ENCODE measurements at places on chromosomes 2 and 18.
A peak's percentile ranks its signal among the peaks of the same experiment; 100 is the strongest.

- DNase-seq, result no peak
Observed at GRCh38 chr2:10356439-10356811, 53.7 kb downstream of the HPCAL1 start.

GRCh38 chr2:108612153-108612513 lies 77.9 kb downstream of the LIMS1 start:
- no peak for DNase-seq

DNA sequence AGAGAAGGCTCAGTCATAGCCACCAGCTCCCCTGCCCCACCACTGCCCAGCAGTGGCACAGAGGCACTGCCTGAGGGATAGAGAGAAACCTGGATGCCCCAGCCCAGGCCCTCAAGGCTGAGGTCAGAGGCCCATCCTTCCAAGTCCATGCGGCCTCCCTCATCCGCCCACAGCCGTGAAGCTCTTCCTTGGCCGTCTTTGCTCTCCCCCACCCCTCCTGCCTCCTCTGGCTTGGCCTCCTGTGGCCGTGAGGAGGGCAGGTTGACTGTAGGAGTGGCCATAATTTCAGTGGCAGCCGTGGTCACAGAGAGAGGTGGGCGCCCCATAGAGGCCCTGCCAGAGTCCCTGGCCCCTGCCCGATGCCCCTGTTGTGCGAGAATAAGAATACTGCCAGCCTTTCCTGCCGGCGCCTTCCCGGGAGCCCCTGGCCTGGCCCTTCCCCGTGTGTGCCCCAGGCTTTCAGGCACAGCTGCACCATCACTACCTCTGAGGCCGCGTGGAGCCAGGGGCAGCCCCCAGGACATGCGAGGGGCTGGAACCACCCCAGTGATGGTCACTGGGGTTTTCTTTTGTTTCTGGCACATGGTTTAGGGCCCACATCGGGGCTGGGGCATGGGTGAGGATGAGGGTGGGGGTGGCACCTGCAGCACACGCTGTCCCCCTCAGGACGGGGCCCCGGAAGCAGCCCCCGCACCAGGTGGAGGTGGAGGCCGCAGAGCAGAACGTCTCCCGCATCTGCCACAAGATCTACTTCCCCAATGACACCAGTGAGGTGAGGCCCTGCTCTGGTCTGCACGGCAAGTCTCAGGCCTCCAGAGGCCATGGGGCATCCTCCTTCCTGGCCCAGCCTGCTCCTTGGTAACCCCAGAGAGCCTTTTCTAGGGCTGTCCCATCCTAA lies 13.1 kb upstream of the GPR17 start:
- DNase-seq, result no peak

GRCh38 chr18:5884375-5884774 lies 10.9 kb downstream of the TMEM200C start:
- no peak for DNase-seq

DNA sequence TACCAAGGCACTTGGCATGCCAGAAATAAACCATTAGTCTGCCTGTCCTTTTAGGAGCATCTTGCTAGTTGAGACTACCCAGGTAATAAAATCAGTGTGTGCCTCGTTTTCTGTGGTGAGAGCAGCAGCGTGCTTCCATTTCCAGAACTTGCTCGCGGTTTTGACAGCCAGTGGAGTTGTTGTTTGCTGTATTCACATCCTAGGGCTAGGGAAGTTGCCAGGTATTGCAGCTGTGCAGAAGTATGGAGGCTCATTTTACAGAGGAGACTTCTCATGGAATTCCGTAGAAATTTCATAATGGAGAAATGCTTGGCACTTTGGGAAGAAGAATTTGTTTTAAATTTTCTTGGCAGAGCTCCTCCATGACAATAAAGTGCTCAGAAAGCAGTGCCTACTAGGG lies 1355.1 kb upstream of the ZEB2 start:
- DNase-seq, result peak; percentile 70

GRCh38 chr2:42314892-42315468 lies 46.0 kb downstream of the COX7A2L start:
- DNase-seq, result no peak

GRCh38 chr2:132654968-132655367 lies 15.0 kb downstream of the LYPD1 start:
- DNase-seq, result no peak

GRCh38 chr2:105324732-105325131 lies 4.8 kb downstream of the TGFBRAP1 start:
- no peak for DNase-seq

DNA sequence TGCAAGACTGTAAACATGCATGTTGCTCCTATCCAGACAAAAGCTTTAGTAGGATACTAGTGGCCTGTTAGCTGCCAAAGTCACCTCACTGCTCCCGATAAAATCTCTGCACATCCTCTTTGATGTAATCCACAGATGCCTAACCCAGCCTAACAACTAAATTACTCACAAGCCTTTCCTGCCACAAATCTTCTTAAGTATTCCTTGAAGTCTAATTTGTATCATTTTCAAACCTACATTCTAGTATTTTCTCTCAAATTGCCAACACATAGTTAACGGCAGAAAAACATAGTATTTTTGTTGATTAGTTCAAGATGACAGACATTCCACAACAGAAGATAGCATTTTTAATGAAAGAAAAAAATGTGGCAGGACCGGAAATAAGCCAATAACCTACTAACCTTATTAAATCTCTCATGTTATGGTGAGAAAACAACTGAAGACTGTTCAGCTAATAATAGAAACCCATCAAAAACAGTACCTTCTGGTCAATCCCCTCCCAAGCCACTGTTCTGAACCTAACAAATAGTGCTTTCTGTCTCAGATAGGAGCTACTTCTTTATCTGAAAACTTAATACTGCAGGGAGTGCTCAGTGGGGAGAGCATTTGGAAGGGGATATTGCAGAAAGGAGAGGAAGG lies at the start of gene MPP4:
Gene MPP4 (minus strand): TSS at position 57 of the 639 bp plus-strand sequence. CDS start 4,690 bp downstream, outside the sequence.
- DNase-seq, result no peak

DNA sequence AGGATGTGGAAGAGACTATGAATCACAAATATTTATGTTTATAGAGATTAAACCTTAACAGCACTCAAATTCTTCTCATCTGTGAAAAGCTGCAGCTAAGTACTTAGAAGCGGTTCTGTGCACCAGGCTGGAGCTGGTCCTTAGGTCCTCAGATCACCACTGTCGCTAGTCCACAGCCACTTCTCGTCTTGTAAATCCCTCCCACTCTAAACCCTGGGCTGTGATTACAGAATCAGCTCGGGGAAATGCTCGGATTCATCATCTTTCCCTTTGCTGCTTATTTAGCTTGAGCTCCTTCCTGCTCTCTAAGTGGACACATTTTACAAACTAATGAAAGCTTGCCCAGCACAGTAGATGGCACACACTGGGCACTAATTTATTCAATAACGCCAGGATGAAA lies 61.7 kb downstream of the RNF152 start:
- no peak for DNase-seq

DNA sequence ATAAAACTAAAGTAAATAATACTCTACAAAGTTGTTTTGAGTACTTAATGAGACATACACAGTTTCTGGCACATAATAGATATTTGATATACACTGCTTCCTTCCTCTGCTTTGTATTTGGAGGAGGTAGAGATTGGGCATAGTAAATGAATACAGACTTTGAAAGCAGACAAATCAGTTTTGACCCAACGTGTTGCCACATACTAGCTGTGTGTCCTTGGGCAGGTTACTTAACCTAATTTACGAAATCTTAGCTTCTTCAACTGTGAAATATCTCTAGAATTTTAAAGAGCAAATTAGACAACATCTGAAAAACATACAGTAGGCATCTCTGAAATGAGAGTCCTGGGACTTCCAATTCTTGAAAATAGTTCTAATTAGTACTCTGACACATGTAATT lies 425.4 kb downstream of the TGIF1 start:
- no peak for DNase-seq

- no peak for DNase-seq
Observed at GRCh38 chr2:233821196-233821595, 33.1 kb downstream of the HJURP start.

Data from hindlimb muscle (tissue), 1 donor.